ENCODE measurements at places on chromosomes 6 and 20.
A peak's percentile ranks its signal among the peaks of the same experiment; 100 is the strongest.

DNA sequence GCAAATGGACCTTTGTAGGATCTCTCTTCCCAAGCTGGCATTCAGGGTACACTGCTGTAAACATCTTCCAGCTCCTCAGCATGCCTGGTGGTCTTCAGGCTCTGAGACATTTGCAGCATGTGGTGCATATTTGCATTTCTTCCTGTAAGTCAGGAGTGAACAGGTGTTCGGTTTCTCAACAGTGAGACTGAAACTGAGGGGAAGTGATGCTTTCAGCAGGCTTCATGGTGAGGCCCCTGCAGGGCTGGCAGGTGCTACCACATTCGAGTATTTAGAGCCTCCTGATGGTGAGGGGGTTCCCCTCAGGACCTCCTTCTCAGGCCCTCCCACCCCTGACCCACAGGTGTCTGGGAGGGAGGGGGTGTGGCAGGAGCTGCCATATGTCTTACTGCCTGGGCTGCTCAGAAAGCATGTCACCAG is 15.1 kb downstream of the MYBL2 start:
- DNase-seq = no peak

- no peak for DNase-seq
Measured at GRCh38 chr6:154821638-154822037, 88.4 kb downstream of the SCAF8 start.

DNA sequence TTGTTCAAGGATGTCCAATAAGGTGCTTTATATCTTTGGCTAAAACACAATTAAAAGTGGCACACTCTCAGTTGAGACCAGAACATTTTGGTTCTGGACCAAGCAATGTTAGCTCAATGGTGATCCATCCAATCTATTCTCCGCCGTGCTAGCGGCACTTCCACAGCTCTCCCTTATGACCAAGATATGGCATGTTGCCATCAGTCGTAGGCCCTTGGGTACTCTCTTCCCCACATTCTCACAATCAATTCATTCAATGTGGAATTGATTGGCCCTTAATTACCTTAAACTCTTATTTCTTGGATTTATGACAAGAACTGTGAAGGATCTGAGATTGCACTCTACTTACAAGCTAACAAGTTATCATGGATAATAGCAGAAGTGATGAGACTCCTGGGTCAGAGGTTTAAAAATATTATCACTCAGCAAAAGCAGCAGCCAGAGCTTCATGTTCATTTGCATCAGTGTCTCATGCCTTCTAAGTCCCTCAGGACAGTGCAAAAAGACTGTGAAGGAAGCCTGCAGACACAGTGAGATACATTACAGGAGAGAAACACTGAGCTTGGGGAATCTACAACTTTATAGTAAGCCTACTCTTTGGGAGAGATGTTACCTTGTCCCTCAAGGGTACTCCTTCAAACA is 80.0 kb upstream of the ARG1 start:
- DNase-seq = no peak

DNA sequence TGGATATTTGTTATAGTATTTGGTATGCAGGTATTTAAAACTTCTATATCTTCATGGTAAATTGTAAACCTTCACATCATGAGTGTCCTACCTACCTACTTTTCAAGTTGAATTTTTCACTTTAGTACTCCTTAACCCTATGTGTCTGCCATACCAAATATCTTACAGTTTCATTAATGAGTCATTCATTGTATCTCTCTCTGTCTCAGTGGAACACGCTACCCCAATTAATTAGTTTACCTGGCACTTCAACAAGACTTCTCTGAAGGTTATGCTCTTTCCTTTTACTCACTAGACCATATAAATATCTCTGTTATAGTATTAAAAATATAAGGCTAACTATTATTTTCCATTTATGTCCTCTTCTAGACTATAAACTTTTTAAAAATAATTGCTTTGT is 123.9 kb upstream of the GJE1 start:
- DNase-seq = no peak

- no peak for DNase-seq
Measured at GRCh38 chr20:2467412-2467811, 3.2 kb downstream of the SNRPB start.

GRCh38 chr6:19354181-19354580 is 483.0 kb upstream of the ID4 start:
- no peak for DNase-seq

- DNase-seq = peak; percentile 47
Measured at GRCh38 chr20:56171087-56172012, 77.2 kb upstream of the MC3R start.

GRCh38 chr6:39057251-39058155 is 8.9 kb downstream of the GLP1R start:
- DNase-seq = no peak

GRCh38 chr6:14258695-14259593 is 141.4 kb downstream of the CD83 start:
- DNase-seq = no peak

DNA sequence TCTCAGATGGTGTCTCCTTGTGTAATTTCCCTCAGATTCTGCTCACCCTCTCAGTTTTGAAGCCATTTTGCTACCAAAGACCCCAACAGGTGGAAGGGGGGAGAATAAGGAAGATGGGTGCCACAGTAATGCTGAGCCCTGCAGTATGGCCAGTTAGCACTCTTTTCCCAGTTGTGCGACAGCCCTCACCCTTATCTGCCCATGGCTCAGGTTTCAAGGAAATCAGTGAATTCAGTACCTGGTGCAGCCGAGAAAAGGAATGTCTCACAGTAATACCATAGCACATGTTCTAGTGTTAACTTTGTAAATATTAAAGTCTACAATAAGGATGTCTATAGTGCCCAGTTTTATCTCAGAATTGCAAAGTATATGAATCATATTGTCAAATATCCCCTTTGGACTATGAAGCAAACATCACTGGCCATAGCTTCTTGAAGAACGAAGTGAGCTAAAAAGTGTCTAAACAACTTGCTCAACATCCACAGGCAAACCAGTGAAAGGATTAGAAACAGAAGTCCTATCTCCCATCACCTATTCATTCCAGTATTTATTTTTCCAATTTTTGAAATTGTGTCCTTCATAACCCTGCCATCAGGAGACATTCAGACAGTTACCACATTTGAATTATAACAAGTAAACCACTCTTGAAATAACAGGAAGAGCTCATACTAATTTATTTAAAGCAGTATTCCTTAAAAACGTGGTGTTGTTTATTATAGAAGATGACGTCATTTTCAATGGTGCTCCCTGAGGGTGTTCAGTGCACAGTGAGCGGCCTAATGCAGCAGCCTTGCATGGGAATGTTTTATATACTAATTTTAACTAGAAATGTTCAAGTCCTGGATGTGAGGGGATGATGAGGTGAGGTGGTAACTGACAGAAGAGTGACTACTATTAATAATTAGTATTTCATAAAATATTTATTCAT is 366.2 kb downstream of the TFAP2A start:
- DNase-seq = no peak

DNA sequence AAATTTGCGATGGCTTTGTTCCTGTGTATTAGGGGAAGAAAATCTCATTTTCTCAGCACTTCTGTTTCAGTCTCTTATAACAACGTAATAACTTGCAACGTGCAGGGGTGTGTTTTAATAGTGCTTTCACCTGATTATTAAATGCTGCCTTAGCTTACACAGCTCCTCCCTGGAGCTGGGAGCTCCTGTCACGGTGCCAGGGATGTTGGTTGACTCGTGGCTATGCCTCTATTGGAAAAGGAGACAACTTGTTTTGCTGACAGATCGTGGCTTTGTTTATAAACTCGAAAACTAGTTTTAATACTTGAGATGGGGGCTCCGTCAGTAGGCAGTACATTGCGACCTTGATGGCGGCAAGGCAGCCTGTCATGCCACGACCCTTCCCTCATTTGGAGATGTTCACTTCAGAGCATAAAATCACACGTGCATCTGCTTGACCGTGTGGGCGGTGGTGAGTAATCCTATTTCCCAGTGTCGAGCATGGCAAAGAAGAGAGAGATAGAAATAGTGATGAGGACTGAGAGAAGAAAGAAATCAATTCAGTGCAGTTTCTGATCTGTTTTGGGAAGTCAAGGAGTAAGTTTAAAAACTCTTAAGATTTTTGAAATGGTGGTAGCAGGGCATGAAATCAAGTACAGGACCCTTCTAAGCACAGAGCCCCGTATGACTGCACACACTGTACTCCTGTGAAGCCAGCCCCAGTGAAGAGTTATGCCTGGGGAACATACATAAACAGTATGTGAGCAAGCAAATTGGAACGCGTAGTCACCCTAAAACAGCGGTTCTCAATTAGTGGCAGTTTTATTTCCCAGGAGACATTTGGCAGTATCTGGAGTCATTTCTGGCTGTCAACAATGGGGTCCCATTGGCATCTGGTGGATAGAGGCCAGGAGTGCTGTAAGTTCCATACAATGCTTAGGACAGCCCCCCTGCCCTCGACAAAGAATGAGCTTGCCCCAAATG is 147.2 kb downstream of the DOK5 start:
- DNase-seq = no peak

- peak; percentile 58 for DNase-seq
Measured at GRCh38 chr20:57435498-57436222, 44.5 kb downstream of the RBM38 start.

- no peak for DNase-seq
Measured at GRCh38 chr20:54284928-54285704, 77.2 kb downstream of the PFDN4 start.

GRCh38 chr6:131651782-131652181 is 14.7 kb downstream of the ENPP3 start:
- DNase-seq = no peak

GRCh38 chr6:10180138-10181074 is 234.5 kb downstream of the TFAP2A start:
- no peak for DNase-seq

DNA sequence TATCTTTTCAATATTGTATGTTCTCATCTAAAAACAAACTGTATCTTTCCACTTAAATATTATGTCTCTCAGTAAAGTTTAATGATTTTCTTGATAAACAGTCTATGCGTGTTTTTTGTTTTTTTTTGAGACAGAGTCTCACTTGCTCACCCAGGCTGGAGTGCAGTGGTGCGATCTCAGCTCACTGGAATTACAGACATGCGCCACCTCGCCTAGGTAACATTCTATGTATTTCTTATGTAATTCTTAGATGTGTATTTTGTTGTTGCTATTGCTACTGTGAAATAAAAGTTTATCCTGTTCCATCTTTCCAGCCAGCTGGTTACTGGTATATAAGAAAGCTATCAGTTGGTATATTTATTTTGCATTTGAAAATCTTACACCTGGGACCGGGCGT is 29.4 kb downstream of the ABHD12 start:
- no peak for DNase-seq

- no peak for DNase-seq
Measured at GRCh38 chr20:41176711-41177552, 39.6 kb downstream of the PLCG1 start.

DNA sequence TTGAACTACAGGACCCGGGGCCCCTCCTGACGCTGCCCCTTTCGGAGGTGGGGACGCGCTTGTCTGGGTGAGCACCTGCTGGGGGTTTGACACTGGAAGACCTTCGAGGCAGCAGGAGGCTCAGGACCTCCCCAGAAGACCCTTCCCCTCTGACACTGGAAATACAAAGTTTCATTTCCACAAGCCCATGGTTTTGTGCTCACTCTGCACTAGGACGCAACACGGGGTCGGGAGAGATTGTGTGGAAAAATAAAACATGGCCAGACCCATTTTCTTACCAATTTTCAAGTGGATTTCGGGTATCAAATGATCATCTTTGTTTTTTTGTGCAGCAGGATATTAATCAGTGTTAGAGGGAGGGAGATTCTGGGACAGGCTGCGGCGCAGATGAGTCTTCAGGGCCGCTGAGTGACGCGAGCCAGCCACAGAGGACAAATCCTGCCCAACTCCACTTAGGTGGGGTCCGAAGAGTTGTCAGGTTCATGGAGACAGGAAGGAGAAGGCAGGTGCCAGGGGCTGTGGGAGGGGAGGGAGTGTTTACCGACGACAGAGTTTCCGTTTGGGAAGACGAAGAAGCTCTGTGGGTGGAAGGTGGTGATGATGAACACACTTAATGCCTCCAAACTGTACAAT is 160.0 kb upstream of the AFDN start:
- no peak for DNase-seq

DNA sequence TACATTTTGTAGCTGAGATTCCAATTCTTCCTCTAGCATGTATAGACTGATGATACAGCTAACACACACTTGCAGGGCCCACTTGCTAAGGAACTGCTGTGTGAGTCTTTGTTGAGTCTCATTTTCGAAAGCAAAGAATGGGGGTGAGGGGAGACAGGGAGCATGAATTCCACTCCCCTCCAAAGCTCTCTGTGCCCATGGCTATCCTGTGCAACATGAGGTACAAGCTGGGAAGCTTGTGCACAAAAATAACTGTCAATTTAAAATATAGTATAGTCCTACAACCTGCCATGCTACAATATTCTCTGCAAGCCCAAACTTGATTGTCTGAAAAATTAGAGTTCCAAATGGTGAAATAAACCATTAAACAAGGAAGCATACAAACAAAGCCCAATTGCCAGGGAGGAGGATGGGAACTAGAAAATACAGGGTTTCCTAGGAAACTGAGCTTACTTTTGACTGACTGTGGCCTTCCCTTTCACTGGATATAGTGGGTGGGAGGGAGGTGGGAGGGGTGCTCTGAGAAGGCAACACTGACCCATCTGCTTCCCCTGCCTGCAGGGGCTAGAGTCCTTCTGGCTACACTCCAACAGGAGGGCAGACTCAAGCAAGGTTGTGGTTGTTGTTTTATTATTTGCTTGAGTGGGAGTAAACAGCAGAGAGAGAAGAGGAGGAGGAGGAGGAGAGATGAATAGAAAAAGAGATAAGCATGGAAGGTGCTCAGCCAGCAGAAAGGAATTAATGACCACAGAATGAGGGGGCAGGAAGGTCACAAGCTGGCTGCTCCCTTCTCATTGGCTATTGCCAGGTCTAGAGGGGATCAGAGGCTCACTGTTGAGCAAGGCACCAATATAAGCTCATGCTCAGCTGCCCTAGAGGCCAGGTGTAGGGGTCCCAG is 84.6 kb downstream of the FYN start:
- no peak for DNase-seq

GRCh38 chr6:157424491-157425020 is 43.6 kb downstream of the ZDHHC14 start:
- DNase-seq = no peak

DNA sequence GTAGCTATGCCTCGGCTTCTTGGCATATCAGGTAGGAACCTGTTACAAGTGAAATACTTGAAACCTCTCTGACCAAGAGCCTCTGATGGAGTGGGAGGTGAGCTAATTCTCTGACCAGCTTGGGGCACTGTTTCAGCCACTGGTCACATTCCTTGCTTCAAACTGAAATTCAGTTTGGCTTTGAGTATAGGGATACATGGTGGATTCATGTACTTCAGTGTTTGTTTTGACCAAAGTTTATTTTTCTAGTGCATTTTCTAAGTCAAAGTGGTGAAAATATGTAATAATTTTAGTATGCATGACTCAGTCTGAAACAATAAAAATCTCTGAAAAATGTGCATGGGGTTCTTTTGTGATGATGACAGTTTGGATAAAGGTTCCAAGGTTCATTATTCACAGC is 18.6 kb downstream of the TTPAL start:
- DNase-seq = no peak
